Keratinocyte (primary cell): ENCODE measurements at places on chromosomes 1 and 21.
A peak's percentile ranks its signal among the peaks of the same experiment; 100 is the strongest.

- no peak for DNase-seq
Measured at GRCh38 chr1:167905182-167905581, 8.8 kb downstream of the ADCY10 start.

- no peak for DNase-seq
Measured at GRCh38 chr1:57464756-57465155, 40.9 kb upstream of the DAB1 start.

GRCh38 chr1:78617615-78618026, 2.6 kb upstream of the IFI44L start:
- DNase-seq, result peak; percentile 48

DNA sequence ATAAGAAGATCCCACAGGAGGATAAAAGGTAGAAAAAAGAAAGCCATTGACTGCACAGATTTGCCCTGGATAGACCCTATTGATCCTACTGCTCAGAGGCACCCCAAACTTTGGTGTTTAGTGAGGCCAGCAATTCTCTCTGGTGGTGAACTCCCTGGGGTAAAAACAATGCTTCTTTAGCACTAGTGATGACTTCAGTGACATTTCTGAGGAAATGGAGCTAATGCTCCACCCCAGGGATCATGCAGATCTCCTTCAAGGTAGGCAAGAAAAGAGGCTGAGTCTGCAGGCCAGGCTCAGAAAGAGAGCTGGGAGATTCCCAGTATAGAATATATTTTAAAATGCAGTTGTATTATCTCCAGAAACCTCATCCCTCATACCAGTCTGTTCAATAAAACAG, 140.3 kb downstream of the LMX1A start:
- no peak for DNase-seq

GRCh38 chr1:110873856-110874255, 908 bp downstream of the CD53 start:
- no peak for DNase-seq

DNA sequence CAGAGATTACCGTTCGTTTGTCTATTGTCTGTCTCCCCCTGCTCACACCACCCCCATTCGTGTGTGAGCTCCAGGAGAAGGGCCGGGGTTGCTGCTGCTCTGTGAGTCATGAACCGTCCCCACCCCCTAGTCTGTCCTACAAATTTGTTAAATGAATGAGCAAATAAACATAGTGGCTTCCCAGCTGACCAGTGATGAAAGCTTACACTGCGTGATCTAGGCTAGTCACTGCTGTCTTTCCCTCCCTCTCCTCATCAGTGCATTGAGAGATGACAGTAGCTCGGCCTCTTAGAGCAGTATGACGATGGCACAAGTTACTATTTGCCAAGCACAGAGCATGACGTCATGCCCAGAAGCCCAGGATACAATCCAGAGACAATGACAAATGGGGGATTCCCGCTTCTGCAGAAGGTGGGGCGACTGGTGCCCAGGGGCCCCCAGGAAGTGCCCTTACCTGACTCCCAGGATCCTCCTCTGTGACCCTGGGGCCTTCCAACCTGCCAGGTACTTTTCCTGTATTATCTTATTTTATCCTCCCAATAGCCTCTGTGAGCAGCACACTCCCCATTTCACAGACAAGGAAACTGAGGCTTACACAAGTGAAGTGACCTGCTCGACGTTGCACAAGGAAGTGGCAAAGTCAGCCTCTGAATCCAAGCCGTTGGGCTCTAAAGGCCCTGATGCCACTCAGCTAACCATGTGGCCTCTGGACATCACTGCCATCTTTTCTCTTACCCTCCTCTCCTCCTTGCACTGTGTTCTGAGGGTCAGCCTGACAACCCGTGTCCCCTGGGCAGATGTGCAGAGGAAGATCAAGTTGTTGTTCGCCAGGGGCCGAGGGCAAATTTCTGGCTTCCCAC, 8.6 kb upstream of the EPHA2 start:
- no peak for DNase-seq
